ENCODE measurements at places on chromosomes 12 and 14.

DNA sequence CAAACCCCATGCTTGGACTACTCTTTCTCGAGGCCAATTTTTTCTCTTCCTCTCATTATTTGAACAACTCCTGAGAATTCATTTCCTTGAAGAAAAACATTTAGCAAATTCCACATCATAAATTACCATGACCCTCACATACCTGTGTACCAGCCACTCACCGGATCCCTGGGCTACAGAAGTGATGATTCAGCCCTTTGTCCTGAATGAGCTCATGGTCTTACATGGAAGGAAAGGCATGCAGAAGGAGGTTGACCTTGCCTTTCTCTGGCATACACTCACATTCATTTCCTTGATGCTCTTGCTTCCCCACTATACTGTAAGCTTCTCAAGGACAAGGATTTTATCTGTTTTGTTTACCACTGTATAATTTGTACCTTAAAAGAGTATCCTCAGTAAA lies 191.5 kb downstream of the SLC5A8 start:
- DNase-seq, result no peak

DNA sequence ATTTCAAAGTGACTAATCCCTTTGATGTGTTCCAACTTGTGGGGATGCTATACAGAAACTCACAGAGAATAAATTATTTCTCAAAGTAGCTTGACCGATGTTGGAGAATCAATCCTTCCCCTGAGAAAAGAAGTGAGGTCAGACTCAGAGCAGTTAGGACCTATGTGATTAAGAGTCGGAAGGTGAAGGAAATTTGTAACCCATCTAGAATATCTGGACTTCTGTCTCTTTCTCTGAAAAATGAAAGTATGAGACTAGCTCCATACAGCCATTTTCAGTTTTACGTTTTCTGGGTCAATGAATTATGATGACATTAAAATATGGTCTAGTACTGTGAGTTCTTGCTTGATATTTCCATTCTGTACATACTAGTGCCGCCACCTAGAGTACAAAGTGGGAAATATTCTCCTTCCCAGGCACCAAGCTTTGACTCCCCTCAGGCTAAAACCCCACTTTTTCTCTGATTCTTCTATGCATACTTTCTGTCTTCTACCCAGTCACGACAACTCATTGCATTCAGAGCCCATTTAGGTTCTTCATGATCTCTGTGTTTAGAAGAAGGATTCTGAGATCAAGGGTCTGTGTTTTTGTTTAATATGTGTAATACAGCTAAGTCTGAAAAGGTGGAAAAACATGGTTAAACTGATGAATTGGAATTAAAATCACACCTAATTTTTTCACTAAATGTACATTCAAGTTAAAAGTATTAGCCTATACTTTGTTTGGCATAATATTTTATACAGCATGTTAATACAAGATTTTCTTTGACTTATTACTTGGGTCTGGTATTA lies 6.9 kb upstream of the NTS start:
- no peak for DNase-seq

DNA sequence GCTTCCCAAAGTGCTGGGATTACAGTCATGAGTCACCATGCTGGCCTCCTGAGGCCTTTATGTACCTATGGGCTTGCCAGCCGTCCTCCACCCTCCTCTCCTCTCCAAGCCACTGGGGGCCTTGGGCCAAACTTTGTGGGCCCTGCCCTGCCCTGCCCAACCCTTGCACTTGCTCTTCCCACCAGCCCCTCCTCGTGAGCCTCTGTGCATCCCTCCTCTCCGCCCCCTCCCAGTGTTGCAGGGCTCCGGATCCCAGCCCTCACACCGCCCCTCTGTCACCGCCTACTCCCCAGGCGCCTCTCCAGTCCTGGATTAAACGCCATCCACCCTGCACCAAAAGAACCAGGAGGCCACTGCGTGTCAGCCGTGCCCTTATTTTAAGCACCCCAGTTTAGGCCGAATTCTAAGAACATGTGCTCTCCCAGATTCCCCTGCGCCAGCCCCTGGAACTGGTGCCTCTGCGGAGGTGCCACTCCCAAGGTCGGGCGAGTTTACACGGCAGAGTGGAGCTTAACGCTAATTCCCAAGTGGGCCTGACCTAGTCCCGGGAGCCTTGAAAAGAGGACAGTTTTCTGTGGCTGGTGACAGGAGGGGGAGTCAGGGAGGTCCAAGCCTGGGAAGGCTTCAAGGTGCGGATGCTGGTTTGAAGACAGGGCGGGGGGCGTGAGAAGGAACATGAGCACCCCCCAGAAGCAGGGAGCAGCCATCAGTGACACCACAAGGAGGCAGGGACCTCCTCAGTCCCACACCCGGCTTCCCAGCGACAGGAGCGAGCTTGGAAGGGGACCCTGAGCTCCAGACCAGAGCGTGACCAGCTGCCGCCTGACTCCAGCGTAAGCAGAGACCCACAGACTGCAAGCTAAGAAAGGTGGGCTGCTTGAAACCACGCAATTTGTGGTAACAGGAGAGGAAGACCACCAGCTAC lies 21.2 kb upstream of the CDCA4 start:
- DNase-seq, result no peak

- no peak for DNase-seq
Measured at GRCh38 chr14:102185360-102185759, 45.7 kb downstream of the WDR20 start.

GRCh38 chr14:22939684-22940083 lies 10.5 kb upstream of the PRMT5 start:
- no peak for DNase-seq

- DNase-seq, result no peak
Measured at GRCh38 chr12:15931590-15932053, 20.5 kb downstream of the DERA start.

- DNase-seq, result no peak
Measured at GRCh38 chr14:56400109-56400825, 179.3 kb upstream of the TMEM260 start.

All from stimulated activated CD4-positive, alpha-beta T cell treated with anti-CD3 and anti-CD28 coated beads, Interleukin-12 subunit alpha, Interleukin-12 subunit beta, amount 100 ng/mL, for 4 hours (primary cell).